ENCODE measurements at places on chromosomes 1 and 21.
A peak's percentile ranks its signal among the peaks of the same experiment; 100 is the strongest.

DNA sequence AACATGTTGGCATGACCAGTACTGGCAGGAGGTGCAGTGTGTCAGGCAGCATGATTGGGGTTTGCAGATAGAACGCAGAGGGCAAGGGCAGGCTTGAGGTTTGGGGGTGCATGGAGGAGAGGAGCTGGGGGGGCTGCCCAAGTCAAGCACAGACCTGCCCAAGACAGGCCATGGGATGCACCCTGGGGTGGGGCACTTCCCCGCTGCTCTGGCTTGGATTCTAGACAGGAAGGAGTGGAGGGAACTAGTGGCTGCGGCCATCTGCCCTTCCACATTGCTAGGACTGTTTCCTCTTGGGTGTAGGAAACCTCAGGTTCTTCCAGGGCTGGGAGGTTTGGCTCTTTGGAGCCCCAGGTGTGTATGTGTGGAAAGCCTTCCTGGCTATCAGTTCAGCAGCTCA, 3.0 kb downstream of the PDXK start:
- DNase-seq = no peak

DNA sequence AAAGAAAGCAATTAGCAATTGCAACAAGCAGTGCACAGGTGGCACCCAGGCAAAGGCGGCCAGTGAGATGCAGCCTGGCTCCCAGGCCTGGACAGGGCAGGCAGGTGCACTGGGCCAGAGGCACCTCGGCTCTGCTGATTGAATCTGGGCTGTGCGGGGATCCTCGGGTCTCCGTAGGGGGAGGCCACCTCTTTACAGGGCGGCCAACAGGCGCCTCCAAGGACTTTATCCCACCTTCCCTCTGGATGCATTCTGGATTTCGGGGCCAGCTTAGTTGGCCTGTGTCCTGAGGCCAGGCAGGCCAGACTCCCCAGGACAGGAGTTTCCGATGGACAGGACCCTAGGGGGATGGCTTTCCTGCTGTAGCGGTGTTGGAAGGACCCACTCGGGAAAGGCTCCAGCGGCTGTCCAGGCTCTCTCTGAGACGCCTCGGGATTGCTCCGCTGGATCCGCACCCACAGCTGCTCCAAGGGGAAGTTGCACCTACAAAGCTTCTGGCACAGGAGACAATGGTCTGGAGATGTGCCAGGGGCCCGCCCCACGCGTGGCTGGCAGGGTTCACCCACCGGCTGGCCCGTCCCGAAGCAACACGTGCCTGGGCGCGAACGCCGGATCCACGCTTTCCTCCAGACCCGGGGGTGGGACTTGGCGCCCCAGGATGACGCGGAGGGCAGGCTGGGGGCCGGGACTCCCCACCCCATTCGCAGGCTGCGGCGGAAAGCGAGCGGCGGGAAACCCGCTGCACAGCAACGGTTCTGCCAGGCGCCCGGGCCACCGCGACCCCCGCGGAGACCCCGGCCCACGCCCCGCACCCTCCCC, 810 bp downstream of the SLC19A1 start:
- DNase-seq = peak; percentile 62

- DNase-seq = peak; percentile 46
These were observed 1267.6 kb upstream of the ADGRL2 start for GRCh38 chr1:80533093-80533492.

DNA sequence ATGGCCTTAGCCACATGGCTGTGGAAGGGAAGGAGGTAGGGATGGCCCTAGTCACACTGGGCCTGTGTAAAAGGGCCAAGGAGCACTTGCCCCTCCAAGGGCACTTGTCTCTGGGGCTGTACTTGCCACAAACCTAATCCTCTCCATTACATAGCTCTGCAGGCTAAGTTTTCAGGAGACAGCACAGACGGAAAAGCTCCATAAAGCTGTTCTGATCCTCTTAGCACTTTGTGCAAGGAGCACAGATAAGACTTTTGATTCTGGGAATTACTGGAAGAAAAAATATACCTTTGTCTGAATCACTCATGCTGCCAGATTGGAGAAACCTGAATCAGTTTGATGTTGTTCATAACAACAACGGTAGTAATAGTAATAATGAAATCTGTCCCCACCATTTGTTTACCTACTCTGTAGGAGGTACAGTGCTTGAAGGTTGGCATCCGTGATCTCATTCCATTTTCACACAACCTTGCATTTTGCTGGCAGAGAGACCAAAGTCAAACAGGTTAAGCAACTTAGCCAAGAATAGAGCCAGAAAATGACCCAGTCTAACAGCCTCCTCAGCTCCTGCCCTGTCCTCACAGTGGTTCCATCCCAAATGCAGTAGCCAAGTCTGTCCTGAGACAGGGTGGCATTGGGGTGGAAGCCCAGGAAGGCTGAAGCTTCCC, 207.1 kb downstream of the ROR1 start:
- no peak for DNase-seq

- no peak for DNase-seq
These were observed 55.5 kb upstream of the DNAJC6 start for GRCh38 chr1:65253800-65254319.
